ENCODE measurements at places on chromosomes 13 and 19.

GRCh38 chr13:27001705-27002104 lies 169.9 kb downstream of the USP12 start:
- DNase-seq: no peak

DNA sequence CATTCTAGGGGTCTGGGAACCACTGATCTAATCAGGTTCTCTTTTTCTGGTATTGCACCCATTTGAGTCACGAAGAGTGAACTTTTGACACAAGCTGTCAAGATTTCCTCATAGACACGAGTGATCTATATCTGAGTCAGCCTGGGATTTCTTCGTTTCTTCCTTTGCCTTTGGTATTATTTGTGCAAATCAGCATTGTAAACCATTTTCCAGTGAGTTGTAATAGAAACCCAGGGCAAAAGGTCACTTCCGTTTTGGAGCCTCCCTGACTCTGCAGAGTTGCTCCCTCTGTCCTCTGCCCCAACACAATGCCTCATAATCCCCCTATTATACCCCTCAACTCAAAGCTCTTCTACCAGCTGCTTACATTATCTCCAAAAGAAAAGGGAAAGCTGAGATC lies 615.1 kb downstream of the EFNB2 start:
- DNase-seq: no peak

DNA sequence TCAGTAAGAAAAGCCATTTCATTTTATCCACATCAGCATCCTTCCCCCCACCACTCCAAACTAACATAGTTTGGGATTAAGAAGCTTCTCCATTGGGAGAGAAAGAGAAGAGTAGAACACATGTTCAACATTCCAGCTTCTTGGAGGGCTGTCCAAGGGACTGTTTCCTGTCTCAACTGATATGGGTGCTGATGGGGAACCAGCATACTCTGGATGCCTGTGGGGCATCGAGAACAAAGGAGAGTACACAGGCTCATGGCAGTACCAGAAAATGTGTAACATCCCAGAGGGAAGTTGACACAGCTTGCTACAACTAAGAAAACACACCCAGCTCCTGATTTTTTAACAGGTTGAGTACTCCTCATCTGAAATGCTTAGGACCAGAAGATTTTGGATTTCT lies 24.7 kb downstream of the SUCLA2 start:
- DNase-seq: no peak

DNA sequence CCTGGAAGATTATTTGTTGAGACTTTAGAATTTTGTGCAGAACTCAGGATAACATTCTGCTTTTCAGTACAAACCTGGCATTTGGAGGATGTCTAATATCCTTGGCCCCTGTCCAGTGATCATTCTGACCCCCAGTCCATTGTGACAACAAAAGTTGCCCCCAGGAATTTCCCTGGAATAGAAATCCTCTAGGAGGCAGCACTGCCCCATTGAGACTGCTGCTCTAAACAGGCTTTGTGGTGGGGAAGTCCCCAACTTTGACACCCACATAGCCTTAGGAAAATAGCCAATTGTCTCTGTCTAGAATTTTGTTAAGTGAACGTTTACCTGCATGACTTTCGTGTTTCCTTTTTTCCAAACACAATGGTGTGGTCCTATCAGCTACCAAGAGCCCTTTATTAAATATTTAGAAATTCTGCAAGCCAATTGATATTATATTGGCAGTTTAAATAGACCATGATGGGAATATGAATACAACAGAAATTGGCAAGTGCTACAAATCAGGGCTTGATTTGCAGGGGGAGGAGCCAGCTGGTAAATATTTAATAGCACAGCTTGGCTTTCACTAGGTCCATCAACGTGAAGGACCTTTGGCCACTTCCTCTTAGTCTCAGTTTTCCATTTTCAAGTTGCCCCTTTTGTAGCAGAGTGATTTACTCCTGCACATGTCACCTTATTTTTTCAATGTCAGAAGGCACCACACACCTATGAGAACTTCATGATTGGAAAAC lies 451.7 kb downstream of the EFNB2 start:
- DNase-seq: no peak

DNA sequence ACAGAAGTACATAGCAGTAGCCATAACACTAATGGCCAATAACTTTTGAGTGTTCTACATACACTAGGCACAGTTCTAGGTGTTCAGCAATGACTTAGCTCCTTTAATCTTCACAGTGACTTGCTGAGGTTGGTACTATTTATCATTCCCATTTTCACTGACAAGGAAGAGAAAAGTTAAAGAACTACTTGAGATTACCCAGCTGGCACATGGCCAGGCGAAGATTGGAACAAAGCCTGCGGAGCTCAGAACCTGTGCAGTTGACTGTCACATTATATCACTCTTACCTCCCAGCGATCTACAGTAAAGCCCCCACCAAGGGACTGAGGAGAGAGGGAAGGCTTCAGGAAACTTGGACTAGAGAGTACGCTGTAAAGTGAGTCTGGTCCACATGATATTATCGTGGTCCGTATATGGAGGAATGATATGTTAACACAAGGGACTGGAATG lies 42.4 kb upstream of the WDFY2 start:
- DNase-seq: peak; percentile 30

- peak; percentile 92 for DNase-seq
Measured at GRCh38 chr13:110301606-110302553, 5.1 kb downstream of the COL4A1 start.

GRCh38 chr19:33465371-33465770 lies 56.2 kb downstream of the PEPD start:
- DNase-seq: no peak

DNA sequence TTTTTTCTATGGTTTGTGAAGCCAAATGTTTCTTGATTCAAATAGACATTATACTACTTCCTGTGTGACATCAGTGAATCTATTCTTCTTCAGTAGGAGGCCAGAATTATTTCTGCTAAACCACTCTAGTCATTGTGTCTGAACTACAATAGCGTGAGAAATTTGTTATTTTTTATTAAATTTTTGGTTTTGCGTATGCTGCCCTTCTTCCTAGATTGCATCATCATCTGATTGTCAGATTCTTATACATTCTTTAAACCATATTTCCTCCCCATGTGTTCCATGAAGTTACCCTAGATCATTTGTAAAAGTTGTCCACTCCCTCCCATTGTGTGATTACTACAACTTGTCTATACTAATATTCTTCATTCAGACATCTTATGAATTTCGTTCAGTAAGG lies 187.8 kb upstream of the SPRY2 start:
- DNase-seq: no peak

DNA sequence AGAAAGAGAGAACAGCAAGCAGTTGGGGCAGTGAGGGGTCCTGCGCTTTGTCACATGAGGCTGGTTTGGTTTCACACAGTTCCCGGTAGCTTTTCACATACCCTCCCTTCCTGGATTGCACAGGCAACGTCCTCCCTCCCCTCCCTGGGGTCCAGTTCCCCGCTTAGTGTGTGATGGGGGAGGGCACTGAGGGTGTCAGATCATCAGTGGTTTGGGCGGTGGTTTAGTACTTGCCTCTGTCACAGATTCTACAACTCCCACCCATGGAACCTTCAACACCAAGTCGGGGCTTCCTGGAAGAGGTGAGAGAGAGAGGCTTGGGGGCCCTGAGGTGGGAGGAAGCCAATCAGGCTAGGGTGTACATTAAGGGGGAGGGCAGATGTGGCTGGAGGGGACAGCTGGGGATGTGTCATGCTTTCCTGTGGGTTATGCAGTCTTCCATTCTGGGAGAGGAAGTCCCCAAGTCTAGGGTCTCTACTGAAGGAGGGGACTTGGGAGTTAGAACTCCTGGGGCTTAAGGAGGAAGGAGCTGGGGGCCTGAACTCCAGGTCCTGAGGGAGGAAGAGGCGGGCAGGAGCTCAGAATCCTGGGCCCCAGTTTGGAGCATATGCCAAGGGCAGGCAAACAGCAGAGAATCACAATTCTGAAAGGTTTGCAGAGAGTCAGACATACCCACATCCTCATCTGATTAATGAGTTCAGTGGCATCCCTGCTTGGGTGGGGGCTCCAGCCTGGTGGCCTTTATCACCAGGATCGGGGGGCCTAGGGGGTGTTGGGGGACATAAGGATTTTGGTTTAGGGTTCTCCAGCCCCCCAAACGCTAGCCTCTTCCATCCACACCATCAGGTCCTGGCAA lies at the start of gene NKG7:
TSS of gene NKG7 (minus strand) at position 6 of the 856 bp plus-strand sequence. CDS start 119 bp downstream, outside the sequence.
- DNase-seq: no peak

GRCh38 chr13:99980824-99981734 lies 505 bp upstream of the ZIC2 start:
- no peak for DNase-seq

DNA sequence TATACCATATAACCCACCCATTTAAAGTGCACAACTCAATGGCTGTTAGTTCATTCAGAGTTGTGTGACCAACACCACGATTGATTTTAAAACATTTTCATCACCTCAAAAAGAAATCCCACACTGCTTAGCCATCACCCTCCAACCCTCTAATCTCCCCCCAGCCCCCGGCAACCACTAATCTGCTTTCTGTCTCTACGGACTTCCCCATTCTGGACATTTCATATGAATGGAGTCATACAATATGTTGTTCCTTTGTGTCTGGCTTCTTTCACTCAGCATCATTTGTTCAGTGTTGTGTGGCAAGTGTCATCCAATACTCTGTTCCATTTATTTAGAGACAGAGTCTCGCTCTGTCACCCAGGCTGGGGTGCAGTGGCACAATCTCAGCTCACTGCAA lies 4.0 kb upstream of the PNMA8B start:
- DNase-seq: no peak

- no peak for DNase-seq
Measured at GRCh38 chr13:20217168-20217567, 15.0 kb downstream of the GJB6 start.

- no peak for DNase-seq
Measured at GRCh38 chr19:4157164-4157563, 3.7 kb downstream of the CREB3L3 start.

- DNase-seq: no peak
Measured at GRCh38 chr19:1672038-1672768, 19.8 kb upstream of the TCF3 start.

DNA sequence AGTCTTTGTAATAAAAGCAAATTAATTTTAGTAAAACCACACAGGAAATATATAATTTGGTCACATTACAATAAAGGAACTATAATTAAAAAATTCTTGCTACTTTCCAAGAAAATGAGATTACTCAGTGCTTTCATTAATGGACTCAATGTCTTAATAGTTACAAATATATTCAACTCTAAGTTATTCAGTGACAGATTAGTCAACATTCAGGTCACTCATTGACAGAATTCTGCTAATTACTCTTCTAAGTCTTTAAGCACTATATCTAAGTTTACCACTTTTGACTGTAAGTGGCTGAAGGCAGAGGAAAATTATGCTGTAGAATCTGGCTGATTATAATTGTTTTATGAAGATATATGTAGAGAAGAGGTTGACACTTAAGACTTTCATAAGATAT lies 1365.0 kb downstream of the EFNB2 start:
- DNase-seq: no peak

DNA sequence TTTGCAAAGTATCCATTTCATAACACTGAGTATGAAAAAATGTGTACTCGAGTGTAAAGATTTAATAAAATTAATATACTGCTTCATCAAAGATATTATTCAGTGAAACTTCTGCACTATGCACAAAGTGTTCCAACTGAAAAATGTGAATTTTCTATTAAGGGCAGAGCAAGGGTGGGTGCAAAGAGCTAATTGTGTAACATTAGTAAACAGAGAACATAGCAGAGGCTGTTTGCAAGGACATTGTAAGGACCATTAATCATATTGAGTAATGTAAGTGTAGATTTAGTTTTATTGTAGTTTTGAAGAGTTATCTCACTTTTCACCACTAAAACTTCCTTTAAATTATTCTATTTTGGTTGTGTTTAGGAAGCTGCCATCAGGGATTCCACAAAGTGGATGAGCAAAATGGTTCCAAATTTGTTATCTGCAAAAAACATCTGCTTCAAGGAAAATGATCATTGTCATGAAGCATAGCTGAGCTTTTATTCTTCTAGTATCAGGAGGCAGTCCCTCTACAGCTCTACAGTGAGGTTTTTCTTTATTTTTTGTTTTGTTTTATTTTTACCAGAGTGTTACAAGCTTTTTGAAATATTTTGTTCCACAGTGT lies 1375.4 kb downstream of the SLITRK1 start:
- DNase-seq: no peak

GRCh38 chr19:19371059-19371458 lies 34.4 kb upstream of the GATAD2A start:
- no peak for DNase-seq

DNA sequence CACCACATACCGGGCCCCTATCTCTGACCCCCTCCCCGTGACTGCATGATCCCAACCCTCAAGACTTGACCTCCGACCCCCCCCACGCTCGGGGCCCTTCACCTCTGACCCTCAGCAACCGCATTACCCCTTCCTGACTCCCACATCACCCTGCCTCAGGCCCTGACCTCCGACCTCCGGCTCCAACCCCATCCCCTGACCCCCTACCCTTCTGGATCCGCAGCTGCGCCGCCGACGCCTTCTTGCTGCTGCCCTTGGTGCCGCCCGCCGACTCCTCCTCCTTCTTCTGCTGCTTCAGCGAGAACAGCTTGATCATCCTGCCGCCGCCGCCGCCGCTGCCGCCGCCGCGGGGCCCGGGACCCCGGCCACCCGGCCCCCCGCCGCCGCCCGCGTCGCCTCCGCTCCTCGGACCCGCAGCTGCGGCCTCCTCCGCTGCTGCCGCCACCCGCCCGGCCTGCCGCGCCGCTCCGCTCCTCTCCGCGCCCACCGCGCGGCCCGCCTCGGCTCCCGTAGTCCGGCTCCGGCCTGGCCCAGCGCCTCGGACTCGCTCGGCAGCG lies at the start of gene UBE2M:
TSS of gene UBE2M (minus strand) at position 546 of the 557 bp plus-strand sequence. CDS start at position 316, 230 bp downstream.
- no peak for DNase-seq

- DNase-seq: peak; percentile 10
Measured at GRCh38 chr13:73413656-73414055, 354.9 kb downstream of the KLF5 start.

- peak; percentile 61 for DNase-seq
Measured at GRCh38 chr19:2337329-2337707, 8.8 kb downstream of the SPPL2B start.

- no peak for DNase-seq
Measured at GRCh38 chr13:31119966-31120700, 41.6 kb downstream of the HSPH1 start.

- DNase-seq: peak; percentile 82
Measured at GRCh38 chr19:18590273-18591272, 2.0 kb downstream of the REX1BD start.

DNA sequence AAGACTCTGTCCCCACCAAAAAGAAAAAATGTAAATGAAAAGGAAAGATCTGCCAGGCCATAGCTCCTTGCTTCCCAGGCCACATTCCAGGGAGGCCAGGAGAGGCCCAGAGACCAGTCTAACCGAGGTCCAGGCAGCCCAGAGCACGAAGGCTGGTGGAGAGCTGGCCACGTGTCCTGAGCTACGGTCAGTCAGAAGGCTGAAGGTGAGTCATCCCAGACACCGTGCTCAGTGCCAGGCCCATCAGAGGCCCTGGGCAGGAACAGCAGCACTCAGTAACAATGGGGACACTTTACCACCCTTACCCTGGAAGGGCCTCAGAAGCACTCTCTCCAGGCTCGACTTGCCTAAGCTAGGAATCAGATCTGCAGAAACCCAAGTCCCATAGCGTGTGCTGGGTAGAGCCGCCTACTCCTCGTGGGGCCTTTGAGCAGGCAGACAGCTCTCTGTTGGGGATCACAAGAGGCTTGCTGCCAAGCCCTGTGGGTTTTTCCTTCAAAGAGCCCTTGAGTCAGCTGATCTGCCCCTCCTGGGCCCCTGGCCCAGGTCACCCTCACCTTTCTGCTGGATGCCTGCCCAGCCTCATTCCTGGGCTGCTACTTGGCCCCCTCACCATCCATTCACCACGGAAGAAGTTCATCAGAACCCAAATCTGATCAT lies 11.6 kb upstream of the DNMT1 start:
- peak; percentile 33 for DNase-seq
